ENCODE measurements at places on chromosomes 7 and 10. TPM values are rescaled to one million over a fixed set of nuclear protein-coding genes. Genes with fewer than 3 reads are reported as not detected.
A peak's percentile ranks its signal among the peaks of the same experiment; 100 is the strongest.

GRCh38 chr10:99555371-99555770 lies 22.6 kb downstream of the NKX2-3 start:
- no peaks in the 10 kb centered on the region for H3K4me1 ChIP-seq
- no peaks in the 10 kb centered on the region for H3K36me3 ChIP-seq
- H3K27ac ChIP-seq: no peak overlapping the region
- DNase-seq: no peak

DNA sequence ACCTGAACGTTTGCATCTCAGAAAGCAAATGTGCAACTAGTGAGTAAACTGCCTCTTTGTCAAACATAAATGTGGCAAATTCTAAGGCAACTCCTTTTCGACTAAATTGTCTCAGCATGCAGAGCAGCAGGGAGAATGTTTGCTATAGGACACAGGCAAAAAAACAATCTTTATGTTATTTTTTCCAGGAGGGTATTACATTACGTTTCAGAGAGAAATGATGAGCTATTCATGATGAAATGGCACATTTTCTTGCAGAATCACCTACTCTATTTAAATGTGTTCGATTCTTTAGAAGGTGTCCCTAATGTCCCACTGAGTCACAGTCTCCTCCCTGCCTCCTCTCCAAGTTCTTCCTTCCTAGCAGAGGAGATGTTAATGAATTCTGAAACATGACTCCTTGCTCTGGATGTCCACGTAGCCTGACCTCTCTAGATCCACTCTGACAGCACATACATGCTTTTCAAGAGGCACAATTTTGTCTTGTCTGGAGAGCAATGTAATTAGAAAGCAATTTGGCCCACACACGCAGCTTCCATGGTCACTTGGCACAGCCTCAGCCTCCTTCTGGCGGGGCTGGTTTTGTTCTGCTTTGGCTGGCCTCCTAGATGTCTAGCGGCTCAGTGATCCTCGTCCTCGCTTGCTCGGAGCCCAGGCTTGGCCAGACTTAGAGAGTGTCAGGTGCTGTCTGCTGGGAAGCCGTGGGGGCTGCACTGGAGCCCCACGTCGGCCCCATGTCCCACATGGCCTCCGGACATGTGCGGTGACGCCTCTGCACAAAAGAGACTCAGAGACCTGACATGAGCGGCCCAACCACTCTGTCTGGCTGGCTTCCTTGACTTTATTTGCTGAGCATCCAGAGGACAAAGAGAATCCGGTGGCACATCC lies 125.7 kb upstream of the ZNF438 start:
- H3K36me3 ChIP-seq: no peaks in the 10 kb centered on the region
- peak overlapping the region; percentile 54 for H3K27ac ChIP-seq
- no peak overlapping the region for H3K4me3 ChIP-seq
- peak; percentile 74 for DNase-seq

DNA sequence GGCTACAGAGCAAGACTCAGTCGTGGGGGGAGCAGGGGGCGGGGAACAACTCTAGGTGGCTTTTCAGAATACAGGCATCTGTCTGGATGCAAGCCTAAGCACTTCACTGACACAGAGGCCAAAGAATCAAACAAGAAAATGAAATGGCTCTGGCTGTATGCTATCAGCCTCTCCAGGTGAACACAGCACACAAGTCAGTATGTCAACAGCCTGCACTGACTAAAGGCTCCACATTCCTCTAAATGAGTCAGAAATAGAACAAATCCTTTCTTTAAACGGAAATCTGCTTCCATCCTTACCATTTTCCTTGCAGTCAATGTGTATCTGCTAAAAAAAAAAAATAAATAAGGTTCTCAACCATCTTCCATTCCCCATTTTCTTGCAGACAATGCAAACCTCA lies 88.3 kb downstream of the ARMH3 start:
- no peaks in the 10 kb centered on the region for H3K27me3 ChIP-seq
- H3K4me1 ChIP-seq: peaks cover 17% of the 10 kb centered on the region
- H3K36me3 ChIP-seq: no peaks in the 10 kb centered on the region

DNA sequence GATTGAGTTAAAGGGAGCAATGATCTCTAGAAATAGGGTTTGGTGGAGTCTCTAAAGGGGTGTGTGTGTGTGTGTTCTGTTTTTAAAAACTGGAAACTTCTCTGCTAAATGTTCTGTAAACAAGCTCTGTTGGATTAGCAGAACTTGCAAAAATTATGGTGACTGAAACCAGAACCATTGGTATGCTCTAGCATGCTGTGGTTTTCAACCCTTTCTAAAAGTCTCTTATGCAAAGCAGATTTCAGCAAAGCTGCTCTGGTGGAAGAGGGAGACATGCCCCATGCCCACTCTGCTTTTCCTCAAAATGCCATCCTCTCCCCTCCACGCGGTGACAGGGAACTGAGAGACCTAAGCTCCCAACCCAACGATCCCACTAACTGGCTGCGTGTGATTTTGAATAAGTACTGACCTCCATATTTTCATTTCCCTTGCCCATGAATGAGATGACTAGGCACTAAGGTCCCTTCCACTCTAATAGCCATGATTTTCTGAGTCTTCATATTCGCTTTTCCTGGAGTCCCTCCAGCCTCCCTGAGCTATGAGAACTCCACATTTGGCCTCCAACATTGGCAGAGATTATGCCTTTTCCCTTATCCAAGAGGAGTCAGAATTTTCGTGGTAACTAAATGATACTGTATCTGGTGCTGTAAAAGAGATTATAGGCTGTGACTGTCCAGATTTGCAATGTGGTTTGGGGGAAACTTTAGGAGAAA lies 117.3 kb upstream of the PALS2 start:
- no peak overlapping the region for H3K4me3 ChIP-seq
- H3K4me1 ChIP-seq: no peaks in the 10 kb centered on the region
- H3K36me3 ChIP-seq: no peaks in the 10 kb centered on the region
- no peak for DNase-seq
- no peaks in the 10 kb centered on the region for H3K27me3 ChIP-seq

DNA sequence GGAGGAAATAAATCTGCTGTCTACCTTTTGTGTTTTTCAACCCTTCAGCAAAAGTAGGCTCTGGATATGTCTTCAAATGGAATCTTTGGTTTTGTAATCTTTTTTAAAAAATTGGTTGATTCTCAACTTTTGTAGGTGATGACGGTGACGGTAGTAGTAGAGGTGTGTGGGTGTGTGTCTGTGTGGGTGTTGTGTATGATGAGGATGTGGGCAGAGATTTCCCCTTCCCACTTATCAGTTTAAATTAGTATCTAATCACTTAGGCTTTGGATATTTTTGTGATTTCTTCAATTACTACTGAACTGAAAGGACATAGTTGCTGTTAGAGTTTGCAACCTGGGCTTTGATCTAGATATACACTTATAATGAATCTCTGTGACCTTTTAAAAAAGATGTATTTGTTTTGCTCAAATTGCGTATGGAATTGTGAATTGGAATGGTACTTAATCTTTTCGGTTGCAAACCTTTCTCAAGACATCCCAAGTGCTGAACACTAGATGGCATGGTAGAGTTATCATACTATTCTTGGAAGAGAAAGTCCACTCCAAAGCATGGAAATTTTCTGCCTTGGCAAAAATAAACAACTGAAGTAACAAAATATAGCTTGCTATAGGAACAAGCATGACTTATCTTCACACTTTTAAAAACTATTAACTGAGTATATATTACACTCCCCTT lies 51.9 kb upstream of the A1CF start:
- H3K4me3 ChIP-seq: no peak overlapping the region
- no peak overlapping the region for H3K27ac ChIP-seq
- H3K4me1 ChIP-seq: no peaks in the 10 kb centered on the region
- H3K27me3 ChIP-seq: no peaks in the 10 kb centered on the region
- no peaks in the 10 kb centered on the region for H3K36me3 ChIP-seq

DNA sequence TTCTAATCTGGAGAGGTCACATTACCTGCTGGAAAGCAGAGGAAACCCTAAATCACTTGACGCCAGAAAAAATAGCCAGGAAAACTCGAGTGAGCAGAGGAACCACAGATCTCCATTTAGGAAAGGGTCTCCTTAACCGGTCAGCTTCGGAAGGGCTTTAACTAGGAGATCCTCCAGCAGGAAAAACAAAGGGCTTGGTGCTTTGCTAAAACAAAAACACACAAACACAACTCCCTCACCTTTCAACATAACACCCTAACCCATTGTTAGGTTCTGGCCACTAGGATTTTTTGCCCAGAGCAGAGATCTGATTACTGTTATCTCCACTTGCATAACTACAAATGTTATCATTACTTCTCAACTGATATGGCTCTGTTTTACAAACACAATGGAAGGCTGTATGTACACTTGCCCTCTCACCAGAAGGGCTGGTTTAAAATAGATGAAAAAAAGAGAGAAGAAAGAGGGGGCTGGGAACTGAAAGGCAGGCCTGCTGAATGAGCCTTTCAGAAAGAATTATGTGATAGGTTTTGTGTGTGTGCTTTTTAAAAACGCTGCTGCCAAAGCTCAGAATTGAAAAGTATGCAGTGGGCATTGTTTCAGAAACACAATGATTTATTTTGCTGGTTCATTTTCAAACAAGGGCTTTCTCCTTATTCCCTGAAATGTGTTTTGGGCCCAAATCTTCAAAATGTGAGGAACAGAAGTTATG lies 161.5 kb downstream of the FGFR2 start:
- no peaks in the 10 kb centered on the region for H3K36me3 ChIP-seq
- DNase-seq: no peak
- no peak overlapping the region for H3K27ac ChIP-seq
- H3K4me3 ChIP-seq: no peak overlapping the region

GRCh38 chr7:94426980-94427875 lies 32.5 kb downstream of the COL1A2 start:
- H3K27ac ChIP-seq: no peak overlapping the region
- DNase-seq: no peak
- no peaks in the 10 kb centered on the region for H3K27me3 ChIP-seq
- no peaks in the 10 kb centered on the region for H3K36me3 ChIP-seq
- no peak overlapping the region for H3K4me3 ChIP-seq
- no peaks in the 10 kb centered on the region for H3K4me1 ChIP-seq

DNA sequence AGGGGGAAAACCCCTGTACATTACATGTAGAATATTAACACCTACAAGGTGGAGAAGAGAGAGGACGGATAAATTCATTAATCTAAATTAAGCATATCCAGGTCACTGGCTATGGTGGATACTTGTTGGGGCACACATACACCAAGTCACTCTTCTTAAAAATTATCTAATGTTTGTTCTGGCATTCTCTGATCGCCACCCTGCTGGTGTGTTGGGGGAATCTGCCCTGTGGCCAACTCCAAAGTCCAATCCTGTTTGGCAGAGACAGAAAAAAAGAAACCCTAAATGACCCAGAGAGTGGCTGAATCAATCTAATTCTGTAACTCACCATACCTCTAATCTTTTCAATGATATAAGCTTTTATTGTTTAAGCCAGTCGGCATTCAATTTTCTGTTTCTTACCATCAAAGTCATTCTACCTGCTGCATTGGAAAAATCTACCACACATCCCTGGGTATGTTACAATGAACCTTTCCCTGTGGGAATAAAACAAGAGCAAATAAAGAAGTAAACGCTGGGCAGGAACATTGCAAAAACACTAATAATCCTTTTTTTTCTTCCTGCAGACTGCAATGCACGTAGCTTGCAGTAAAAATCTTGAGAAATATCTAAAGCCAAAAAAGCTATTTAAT lies 34.2 kb downstream of the ELMO1 start:
- no peak overlapping the region for H3K27ac ChIP-seq
- H3K36me3 ChIP-seq: no peaks in the 10 kb centered on the region
- DNase-seq: no peak
- no peaks in the 10 kb centered on the region for H3K27me3 ChIP-seq
- H3K4me1 ChIP-seq: peaks cover 7% of the 10 kb centered on the region

DNA sequence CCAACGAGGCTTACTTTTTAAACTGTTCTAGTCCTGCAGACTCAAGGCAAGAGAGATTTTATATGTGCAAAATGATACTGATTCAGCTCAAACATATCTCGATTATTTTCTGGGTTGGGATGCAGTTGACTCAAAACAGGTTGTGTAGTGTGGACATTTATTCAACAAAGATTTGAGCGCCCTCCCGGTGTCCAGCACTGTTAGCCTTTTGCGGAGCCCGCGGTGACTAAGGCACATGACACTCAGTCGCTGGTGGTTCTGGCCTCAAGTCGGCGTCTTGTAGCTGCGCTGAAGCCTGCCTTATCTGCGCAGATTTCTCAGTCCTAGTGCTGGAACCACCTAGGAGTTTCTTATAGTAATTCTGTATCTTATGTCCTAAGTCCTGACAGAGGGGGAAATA lies 938 bp upstream of the CADPS2 start:
- peak overlapping the region; percentile 88 for H3K27ac ChIP-seq
- H3K36me3 ChIP-seq: no peaks in the 10 kb centered on the region
- DNase-seq: peak; percentile 88
- H3K27me3 ChIP-seq: no peaks in the 10 kb centered on the region
- H3K4me1 ChIP-seq: peaks cover 9% of the 10 kb centered on the region

GRCh38 chr10:117514971-117515370 lies 27.6 kb upstream of the EMX2 start:
- H3K36me3 ChIP-seq: no peaks in the 10 kb centered on the region
- H3K4me3 ChIP-seq: no peak overlapping the region
- H3K4me1 ChIP-seq: no peaks in the 10 kb centered on the region
- H3K27me3 ChIP-seq: no peaks in the 10 kb centered on the region
- no peak overlapping the region for H3K27ac ChIP-seq

DNA sequence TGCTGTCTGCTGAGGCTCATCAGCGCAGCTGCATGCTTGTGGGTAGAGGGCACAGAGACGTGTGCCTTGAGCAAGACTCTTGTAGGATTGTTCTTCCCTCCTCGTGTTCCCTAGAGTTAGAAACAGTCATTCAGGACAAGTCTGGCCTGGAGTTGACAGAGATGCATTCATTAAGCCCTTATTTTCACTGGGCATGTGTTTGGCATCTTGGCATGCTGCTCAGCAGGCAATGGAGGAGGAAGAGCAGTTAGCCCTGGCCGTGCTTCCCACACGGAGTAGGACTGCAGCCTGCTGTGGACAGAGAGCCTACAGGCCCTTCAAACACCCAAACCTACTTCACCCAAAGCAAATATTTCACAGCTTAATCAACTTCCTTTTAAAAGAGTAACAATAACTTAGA lies 73.0 kb upstream of the GJD4 start:
- H3K4me1 ChIP-seq: no peaks in the 10 kb centered on the region
- no peak overlapping the region for H3K4me3 ChIP-seq
- no peak for DNase-seq
- no peak overlapping the region for H3K27ac ChIP-seq

GRCh38 chr10:93673791-93674190 lies 28.6 kb downstream of the FRA10AC1 start:
- no peaks in the 10 kb centered on the region for H3K27me3 ChIP-seq
- H3K4me1 ChIP-seq: no peaks in the 10 kb centered on the region
- DNase-seq: no peak

GRCh38 chr10:51029172-51029641 lies 45.1 kb upstream of the PRKG1 start:
- DNase-seq: no peak
- peak overlapping the region; percentile 47 for H3K27ac ChIP-seq
- H3K4me1 ChIP-seq: peaks cover 7% of the 10 kb centered on the region
- no peak overlapping the region for H3K4me3 ChIP-seq
- H3K36me3 ChIP-seq: no peaks in the 10 kb centered on the region
- H3K27me3 ChIP-seq: no peaks in the 10 kb centered on the region

- no peaks in the 10 kb centered on the region for H3K36me3 ChIP-seq
- no peak overlapping the region for H3K27ac ChIP-seq
- no peaks in the 10 kb centered on the region for H3K4me1 ChIP-seq
- H3K27me3 ChIP-seq: no peaks in the 10 kb centered on the region
- no peak overlapping the region for H3K4me3 ChIP-seq
- no peak for DNase-seq
These were observed 5.6 kb downstream of the TMEM229A start for GRCh38 chr7:124027236-124027635.

ADARB2 gene
- 8.5 TPM for total RNA-seq

RALA gene
- 13.6 TPM for total RNA-seq

RGR gene
- 5.9 TPM for total RNA-seq

SLC39A12 gene
- 0.68 TPM for total RNA-seq

SRRM3 gene
- total RNA-seq: 8.4 TPM

ADAM12 gene
- total RNA-seq: 6.1 TPM

HOXA10 gene
- total RNA-seq: 1.8 TPM

PLA2G12B gene
- not detected for total RNA-seq

CASTOR2 gene
- 35.0 TPM for total RNA-seq

GIMAP2 gene
- 1.9 TPM for total RNA-seq

All from testis (tissue), 5 donors.